ENCODE measurements at places on chromosomes 12 and 14. TPM values are rescaled to one million over a fixed set of nuclear protein-coding genes. Genes with fewer than 3 reads are reported as not detected.

The KDM2B gene
- 52.5 TPM for total RNA-seq

DNA sequence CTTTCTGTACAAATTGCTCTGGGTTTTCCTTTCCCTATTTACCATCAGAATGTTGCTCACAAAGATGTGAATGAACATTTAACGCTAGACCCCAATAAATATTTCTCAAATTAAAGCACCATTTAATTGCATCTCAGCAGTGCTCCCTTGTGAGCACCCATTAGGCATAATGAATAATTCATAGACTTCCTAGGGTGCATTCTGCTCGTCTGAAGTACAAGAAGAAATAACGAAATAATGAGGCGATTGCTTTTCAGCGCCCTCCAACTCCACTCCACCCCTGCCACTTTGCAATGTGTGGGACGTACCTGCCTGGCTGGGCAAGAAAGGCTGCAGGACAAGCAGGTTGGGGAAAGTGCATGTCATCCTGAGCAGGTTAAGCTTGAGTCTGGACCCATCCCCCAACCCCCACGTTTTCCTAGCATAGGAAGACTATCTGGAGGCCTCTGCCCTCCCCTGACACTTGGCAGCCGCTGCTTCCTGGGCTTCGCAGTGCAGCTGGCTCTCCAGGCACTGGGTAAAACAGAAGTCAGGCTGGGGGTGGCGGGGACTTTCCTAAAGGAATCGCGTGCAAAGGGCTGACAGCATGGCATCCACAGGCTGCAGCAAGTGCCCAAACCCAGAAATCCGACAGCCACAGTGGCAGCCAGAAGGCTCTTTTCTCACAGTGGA, 253.7 kb downstream of the DUSP6 start:
- no peak for DNase-seq

DNA sequence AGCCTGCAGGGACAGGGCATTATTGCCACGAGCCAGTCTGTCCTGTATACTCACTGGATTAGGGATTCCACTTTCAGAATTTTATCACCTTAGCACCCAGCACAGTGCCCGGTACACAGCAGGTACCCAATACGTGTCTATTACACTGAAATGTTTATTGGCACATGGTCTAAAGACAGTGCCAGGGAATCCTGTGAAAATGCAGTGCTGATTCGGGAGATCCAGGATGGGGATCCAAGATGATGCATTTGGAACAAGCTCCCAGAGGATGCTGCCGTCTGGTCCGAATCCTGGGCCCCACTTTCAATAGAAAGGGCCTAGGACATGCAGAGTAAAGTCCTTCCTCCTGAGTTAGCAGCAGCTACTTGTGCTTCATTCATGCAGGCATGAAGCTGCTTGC, 230.7 kb downstream of the CACNA1C start:
- DNase-seq = no peak

DNA sequence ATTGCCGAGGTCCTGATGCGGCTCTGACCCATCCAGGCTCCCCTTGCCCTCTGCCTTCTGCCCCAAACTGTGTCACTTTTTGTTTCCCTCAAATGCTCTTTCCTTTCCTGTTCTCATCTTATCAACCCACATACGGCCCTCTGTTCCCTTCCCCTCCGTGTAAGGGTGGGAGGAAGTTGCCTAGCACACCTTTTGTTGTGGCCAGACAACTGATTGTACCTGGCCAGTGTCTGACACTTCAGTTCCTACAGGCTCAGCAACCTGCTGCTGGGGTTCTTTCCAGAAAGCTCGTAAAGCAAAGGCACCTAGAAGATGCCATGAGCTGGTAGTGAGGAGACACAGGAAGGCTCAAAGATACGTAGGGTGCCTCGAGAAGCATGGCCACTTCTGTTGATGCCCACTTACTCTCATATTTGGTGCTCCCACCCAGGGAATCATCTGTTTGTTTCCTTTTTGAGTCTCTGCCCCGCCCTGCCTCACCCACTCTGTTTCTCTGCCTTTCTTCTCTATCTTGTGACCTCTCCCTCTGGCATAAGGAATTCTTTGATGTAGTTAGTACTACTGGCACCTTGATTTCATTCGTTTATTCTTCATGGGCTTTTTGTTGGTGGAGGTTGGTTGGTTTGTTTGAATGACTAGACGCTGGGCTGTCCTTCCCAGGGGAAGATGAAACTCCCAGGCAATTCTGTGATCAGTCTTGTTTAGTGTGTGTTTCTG, 152.4 kb upstream of the FKBP4 start:
- no peak for DNase-seq

- peak; percentile 100 for DNase-seq
Observed at GRCh38 chr14:24212924-24213865, at the start of gene CHMP4A. TSS of gene CHMP4A (minus strand) at chr14:24213488. CDS start at chr14:24213439, 49 bp downstream.

Data from suprapubic skin (tissue), 4 donors.